ENCODE measurements at places on chromosomes 16 and 17. TPM values are rescaled to one million over a fixed set of nuclear protein-coding genes. Genes with fewer than 3 reads are reported as not detected.

Gene CALB2
- polyA plus RNA-seq: not detected

Gene ZNF423
- polyA plus RNA-seq: not detected

Gene LGALS9C
- polyA plus RNA-seq: 0.12 TPM

Gene EMP2
- not detected for polyA plus RNA-seq

Gene SAMD14
- 0.04 TPM for polyA plus RNA-seq

Gene CMTM2
- polyA plus RNA-seq: 39.1 TPM

Gene TRAF7
- 84.4 TPM for polyA plus RNA-seq

Gene NDUFAF8
- 61.3 TPM for polyA plus RNA-seq

Gene NKD1
- polyA plus RNA-seq: 0.01 TPM

Gene CBX2
- polyA plus RNA-seq: not detected

Gene MSLN
- polyA plus RNA-seq: not detected

Gene ANKRD13B
- polyA plus RNA-seq: 0.37 TPM

Gene NUDT7
- 4.2 TPM for polyA plus RNA-seq

Gene CAPNS2
- 0.17 TPM for polyA plus RNA-seq

Gene ABCC12
- not detected for polyA plus RNA-seq

Gene HP
- polyA plus RNA-seq: 59.4 TPM

Gene ABCA3
- polyA plus RNA-seq: 1.2 TPM

Gene SPN
- 46.6 TPM for polyA plus RNA-seq

Gene CNGB1
- not detected for polyA plus RNA-seq

Gene KRTAP4-5
- polyA plus RNA-seq: not detected

Gene ATP6V0A1
- polyA plus RNA-seq: 126 TPM

Gene NAGS
- 0.93 TPM for polyA plus RNA-seq

Gene SLFN12L
- polyA plus RNA-seq: 0.14 TPM

Gene IGF2BP1
- polyA plus RNA-seq: not detected

Gene SLC5A2
- not detected for polyA plus RNA-seq

Gene TMEM114
- polyA plus RNA-seq: not detected

Gene ABCA8
- polyA plus RNA-seq: not detected

Gene NPIPB13
- polyA plus RNA-seq: not detected

Gene AATK
- polyA plus RNA-seq: 0.93 TPM

Gene KRT31
- not detected for polyA plus RNA-seq

Gene CHST5
- polyA plus RNA-seq: not detected

Gene OSGIN1
- polyA plus RNA-seq: 2.0 TPM

Gene RAB34
- polyA plus RNA-seq: 66.7 TPM

Gene VKORC1
- 59.2 TPM for polyA plus RNA-seq

Gene GGNBP2
- polyA plus RNA-seq: 48.3 TPM

Gene CTRB2
- not detected for polyA plus RNA-seq

Gene SNX20
- 52.0 TPM for polyA plus RNA-seq

Gene TBC1D3I
- not detected for polyA plus RNA-seq

Gene TNFSF12
- polyA plus RNA-seq: 134 TPM

Gene MT3
- polyA plus RNA-seq: not detected

Gene ATP1B2
- 0.07 TPM for polyA plus RNA-seq

Gene TEX14
- polyA plus RNA-seq: 0.25 TPM

Gene PRAC2
- polyA plus RNA-seq: not detected

Gene IGFALS
- not detected for polyA plus RNA-seq

Data from CD14-positive monocyte (primary cell).